Activated naive CD8-positive, alpha-beta T cell treated with anti-CD3 and anti-CD28 coated beads, Interleukin-2, amount 50 U/mL, for 24 hours (primary cell): ENCODE measurements at places on chromosomes 13 and 19.
A peak's percentile ranks its signal among the peaks of the same experiment; 100 is the strongest.

DNA sequence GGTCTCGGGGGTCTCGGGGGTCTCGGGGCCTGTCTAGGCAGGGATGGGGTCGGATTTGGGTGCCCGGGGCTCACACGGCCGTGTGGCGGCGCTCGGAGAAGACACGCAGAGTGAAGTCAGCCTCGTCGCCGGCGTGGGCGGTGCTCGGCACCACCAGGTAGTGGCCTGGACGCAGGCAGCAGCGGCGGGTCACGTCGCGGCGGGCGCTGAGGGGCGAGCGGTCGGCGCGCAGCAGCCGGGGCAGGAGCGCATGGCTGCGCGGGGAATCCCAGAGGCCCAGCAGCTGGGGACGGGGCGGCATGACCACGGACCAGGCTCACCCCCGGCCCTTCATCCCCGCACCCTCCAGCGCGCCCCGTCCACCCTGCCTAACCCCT, 8.2 kb downstream of the CAPN12 start:
- peak; percentile 64 for DNase-seq

GRCh38 chr13:75102001-75102716, 379.8 kb downstream of the TBC1D4 start:
- no peak for DNase-seq

DNA sequence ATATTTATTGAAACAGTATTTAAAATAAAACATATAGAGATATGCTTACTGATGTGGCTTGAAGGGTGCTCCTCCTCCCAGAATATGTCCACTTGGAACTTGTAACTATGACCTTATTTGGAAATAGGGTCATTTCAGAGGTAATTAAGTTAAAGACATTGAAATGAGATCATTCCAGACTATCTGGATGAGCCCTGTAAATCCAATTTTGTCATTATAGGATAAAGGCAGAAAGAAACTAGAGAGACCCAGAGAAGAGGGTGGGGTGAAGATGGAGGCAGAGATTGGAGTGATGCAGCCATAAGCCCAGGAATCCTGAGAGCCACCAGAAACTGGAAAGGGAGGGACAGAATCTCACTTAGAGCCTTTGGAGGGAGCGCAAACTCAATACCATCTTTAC, 243.2 kb downstream of the OXGR1 start:
- DNase-seq, result no peak

DNA sequence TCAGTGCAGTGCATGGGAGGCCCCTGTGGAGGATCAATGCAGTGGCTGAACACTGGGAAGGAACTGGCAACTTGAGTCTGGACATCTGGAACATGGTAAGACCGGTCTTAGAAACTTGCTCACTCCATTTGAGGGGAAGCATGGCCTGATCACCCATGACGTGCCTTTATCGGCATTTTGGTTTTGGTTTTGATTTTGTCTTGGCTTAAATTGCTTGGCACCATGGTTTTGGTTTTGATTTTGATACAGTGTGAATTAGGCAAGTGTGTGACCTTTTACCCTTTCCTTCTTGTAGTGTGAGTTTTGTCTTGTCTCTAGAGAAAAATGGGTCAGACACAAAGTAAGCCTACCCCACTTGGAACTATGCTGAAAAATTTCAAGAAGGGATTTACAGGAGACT, 77.3 kb downstream of the ZNF486 start:
- no peak for DNase-seq

DNA sequence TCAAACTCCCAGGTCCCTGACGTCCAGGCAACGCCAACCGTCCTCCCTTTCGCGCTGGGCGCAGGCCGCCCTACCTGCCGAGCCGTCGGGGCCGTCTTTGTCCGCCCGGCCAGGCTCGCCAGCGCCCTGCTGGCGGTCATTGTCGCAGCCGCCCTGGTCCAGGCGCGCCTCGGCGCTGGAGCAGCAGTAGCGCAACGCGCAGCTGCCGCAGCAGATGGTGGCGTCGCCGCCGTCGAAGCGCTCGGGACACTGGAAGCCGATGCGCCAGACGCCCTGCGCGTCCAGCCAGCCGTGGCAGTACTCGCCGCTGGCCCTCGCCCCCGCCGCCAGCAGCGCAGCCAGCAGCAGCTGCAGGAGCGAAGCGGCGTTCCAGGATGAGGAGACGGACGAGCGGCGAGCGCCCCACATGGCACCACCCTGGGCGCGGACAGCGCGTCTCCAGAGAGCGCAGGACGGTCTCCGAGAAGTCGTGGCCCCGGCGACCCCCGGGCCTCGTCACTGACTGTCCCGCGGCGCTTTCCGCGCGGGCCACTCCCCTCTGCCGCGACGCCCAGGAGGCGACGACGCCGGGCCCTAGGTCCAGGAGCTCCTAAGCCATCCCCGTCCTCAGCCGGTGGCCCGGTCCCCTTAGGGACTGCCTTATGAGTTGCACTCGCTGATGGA, 1.1 kb downstream of the SHISA2 start:
- peak; percentile 8 for DNase-seq

- no peak for DNase-seq
Observed at GRCh38 chr13:114341003-114341777, 26.9 kb downstream of the CHAMP1 start.
